ENCODE measurements at places on chromosomes 7 and 10.
A peak's percentile ranks its signal among the peaks of the same experiment; 100 is the strongest.

DNA sequence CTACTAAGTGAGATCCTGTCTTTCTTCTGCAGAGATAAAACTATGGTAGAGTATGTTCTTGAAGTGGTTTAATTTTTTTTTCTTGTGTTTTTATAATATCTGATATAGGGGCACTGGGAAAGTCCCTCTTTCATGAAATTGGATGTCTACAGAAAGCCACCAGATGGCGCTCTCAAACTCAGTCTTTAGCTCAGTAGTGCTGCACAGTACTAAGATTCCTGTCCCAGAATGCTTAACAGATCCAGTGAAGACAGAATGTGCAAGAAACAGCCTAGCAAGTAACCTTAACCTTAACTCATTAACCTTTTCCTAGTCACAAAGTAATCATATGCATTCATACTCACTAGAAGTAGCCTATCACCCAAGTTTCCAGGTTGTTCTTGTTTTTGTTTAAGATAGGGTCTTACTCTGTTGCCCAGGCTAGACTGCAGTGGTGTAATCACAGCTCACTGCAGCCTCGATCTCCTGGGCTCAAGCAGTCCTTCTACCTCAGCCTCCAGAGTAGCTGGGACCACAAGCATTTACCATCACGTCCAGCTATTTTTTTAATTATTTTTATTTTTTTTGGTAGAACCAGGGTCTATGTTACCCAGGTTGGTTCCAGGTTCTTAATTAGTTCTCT lies 56.7 kb downstream of the IDE start:
- peak; percentile 48 for DNase-seq

DNA sequence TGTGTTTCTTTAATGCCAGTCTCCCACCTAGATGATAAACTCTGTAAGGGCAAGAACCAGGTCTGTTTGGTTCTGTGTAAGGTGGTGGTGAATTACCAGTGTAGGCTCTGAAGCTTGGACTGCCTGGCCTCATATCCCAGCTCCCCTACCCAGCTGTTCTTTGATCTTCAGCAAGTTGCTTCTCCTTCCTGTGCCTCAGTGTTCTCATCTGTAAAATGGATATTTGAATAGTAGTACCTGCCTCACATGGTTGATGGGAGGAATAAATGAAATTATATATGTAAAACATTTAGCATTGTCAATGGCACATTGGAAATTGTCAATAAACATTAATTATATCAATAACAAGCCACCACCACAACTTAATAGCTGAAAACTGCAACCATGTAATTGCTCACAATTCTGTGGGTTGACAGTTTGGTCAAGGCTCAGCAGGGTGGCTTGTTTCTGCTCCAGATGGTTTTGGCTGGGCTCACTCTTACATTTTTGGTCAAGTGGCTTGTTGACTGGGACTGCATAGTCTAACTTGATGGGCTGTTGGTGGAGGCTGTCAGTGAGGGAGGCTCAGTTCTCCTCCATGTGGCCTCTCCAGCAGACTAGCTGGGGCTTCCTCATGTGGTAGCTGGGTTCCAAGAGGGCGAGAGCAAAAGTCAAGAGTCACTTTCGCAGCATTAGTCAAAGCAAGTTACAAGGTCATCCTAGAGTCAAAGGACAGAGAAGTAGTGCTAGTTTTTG lies 84.5 kb upstream of the DUSP5 start:
- no peak for DNase-seq

GRCh38 chr7:128791121-128791971 lies at the start of gene CCDC136:
CCDC136 (plus strand) TSS chr7:128791968; CDS start chr7:128792412, 444 bp downstream.
- peak; percentile 35 for DNase-seq

GRCh38 chr10:77264107-77264506 lies 373.5 kb downstream of the KCNMA1 start:
- no peak for DNase-seq

- DNase-seq, result no peak
Observed at GRCh38 chr7:134900166-134900982, 85.9 kb upstream of the AGBL3 start.

- no peak for DNase-seq
Observed at GRCh38 chr7:157527686-157528085, 190.9 kb downstream of the DNAJB6 start.

DNA sequence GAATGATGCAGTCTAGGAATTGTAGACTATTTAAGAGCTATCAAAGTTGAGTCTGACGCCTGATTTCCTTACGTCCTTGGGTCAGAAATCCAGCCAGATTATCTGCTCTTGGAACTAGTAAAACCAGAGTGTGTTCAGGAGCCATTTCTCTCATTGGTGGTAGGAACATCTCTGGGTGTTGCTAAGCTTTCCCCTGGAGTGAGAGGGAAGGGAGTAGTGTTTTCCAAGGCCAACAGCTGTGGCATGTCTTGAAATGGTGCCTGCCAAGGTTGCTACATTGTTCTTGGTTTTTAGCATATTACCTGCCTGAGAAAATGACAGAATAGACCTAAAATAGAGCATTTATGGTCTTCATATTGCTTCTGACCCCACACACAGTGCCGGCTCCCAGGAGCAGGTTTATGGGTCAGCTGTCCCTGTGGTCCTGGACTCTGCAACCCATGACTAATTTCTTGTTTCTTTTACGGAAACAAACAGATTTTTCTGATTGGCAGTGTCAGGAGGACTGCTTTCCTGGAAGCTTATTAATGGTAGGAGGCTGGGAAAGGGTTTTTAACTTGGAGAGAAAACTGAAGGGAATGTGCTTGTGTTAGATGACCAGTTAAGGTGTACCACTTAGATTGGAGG lies 17.5 kb downstream of the GBF1 start:
- DNase-seq, result no peak

GRCh38 chr7:47039904-47040303 lies 542.0 kb downstream of the TNS3 start:
- DNase-seq, result no peak

GRCh38 chr10:76547352-76547972 lies 1090.1 kb downstream of the KCNMA1 start:
- peak; percentile 3 for DNase-seq

- DNase-seq, result no peak
Observed at GRCh38 chr10:480928-481552, 208.4 kb downstream of the DIP2C start.

GRCh38 chr10:63976538-63976937 lies 455.3 kb downstream of the REEP3 start:
- peak; percentile 11 for DNase-seq

GRCh38 chr10:42783181-42783549 lies 570 bp downstream of the BMS1 start:
- no peak for DNase-seq

DNA sequence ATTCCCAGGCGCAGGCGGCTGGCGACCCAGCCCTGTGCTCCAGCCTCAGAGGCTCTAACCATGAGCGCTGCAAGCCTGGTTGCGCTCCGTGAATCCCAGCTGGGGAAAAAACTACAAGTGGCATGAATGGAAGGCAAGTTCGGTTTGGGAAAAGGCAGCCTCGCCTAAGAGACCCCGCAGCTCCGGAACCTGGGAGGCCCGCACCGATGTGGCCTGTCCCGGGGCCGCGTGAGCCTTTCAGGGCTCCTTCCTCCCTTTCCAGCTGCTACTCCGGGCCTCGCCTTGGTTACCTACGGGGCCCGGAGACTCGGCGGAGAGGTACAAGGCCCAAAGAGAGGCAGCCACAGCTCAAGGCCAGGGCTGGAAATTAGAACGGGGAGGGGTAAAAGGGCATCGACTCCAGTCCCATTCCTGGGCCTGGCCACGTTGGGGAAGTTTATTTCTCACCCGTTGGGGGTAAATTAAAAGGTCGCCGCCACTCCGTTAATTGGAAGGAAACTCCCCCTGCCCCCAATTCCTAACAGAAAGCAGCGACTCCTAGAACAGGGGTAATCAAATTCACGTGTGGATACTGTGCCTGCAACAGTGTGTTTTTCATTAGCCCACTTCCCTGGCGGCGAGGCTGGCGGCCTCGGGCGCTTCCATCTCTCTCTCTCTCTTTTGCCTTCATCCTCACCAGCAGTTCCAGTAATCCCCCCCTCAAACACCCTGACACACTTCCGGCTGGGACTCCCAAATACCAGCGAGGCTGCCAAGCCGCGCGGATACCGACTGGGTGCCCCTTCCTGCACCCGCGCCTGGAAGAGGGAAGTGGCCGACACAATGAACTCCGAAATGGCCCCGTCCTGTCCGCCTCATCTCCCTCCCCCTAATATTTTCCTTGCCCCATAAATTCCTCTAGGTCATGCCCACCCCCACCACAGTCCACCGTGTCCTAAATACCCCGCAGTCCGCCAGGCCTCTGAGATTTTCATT lies 1.5 kb upstream of the HOXA9 start:
- DNase-seq, result no peak

GRCh38 chr7:100059251-100059739 lies 9.7 kb downstream of the ZSCAN21 start:
- no peak for DNase-seq

GRCh38 chr7:41148521-41148951 lies 554.4 kb downstream of the INHBA start:
- DNase-seq, result no peak

GRCh38 chr10:122273966-122274545 lies 3.0 kb downstream of the BTBD16 start:
- DNase-seq, result no peak

GRCh38 chr10:122992031-122992585 lies 11.9 kb downstream of the PSTK start:
- no peak for DNase-seq

DNA sequence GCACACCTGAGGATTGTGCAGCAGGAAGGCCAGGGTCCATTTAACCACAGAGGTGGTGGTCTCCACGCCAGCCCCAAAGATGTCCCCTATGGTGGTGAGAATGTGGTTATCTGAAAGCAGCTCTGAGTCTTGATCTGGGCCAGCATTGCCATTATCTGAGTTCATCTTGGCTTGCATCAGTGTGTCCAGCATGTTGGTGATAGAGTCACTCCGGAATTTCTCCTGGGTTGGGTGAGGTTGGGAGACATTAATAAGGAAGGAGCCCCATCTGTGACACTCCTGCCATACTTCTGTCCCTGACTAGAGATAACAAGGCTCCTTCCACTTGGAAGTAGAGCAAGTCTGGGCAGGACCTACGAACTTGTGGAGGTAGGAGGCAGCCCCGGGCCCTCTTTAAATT lies 4.2 kb downstream of the CYP17A1 start:
- DNase-seq, result no peak

DNA sequence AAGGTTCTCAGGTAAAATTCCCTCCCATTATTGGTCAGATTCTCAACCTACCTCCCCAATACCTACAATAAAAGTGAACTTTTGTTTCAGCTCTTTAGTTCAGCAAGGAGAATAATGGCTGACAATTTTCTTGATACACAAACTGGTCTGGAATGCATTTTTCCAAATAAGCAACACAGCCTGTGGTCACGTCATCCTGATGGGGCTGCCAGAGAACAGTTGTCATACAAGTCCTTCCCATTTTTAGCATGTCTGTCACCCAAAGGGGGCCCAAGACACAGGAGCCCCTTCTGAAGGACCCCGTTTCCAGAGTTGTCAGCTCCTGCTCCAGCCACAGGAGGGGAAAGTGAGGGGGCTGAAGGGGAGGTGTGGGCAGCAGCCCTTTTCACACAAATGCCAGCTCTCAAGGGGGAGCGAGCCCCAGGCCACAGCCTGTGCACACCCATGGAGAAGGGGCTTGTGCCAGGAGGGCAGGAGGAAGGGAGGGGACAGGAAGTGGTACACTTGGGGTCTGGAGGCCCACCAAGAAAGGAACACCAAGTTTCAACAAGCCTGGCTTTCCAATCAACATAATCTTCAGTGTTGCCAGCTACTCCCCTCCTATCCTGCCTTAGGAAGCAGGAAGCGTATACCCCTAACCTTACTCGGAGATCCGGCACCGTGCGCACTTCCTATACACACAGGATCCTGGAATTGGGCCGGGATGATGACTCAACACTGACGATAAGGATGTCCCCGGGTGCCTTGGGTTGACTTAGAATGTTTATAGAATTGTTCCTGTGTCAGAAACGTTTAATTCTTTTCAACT lies 43.4 kb upstream of the PDLIM1 start:
- peak; percentile 41 for DNase-seq

DNA sequence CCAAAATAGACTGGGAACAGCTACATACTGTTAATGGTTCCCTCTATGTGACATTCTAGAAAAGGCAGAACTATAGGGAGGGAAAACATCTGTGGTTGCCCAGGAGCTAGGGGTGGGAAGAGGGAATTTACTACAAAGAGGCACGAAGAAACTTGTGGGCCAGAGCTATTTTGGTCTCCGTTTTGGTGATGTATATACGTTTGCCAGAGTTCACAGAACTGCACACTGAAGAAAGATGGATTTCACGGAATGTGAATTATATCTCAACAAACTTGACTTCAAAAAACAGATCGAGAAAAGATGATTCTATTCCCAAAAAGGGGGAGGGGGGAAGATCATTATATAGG lies 386 bp upstream of the AS3MT start:
- no peak for DNase-seq

- no peak for DNase-seq
Observed at GRCh38 chr10:61628151-61628874, 34.4 kb upstream of the CABCOCO1 start.

- DNase-seq, result no peak
Observed at GRCh38 chr10:112232670-112233069, 49.1 kb upstream of the GPAM start.

- DNase-seq, result no peak
Observed at GRCh38 chr10:104440221-104440620, 86.6 kb downstream of the CFAP58 start.

- DNase-seq, result no peak
Observed at GRCh38 chr10:103120977-103121735, 71.9 kb downstream of the NT5C2 start.

DNA sequence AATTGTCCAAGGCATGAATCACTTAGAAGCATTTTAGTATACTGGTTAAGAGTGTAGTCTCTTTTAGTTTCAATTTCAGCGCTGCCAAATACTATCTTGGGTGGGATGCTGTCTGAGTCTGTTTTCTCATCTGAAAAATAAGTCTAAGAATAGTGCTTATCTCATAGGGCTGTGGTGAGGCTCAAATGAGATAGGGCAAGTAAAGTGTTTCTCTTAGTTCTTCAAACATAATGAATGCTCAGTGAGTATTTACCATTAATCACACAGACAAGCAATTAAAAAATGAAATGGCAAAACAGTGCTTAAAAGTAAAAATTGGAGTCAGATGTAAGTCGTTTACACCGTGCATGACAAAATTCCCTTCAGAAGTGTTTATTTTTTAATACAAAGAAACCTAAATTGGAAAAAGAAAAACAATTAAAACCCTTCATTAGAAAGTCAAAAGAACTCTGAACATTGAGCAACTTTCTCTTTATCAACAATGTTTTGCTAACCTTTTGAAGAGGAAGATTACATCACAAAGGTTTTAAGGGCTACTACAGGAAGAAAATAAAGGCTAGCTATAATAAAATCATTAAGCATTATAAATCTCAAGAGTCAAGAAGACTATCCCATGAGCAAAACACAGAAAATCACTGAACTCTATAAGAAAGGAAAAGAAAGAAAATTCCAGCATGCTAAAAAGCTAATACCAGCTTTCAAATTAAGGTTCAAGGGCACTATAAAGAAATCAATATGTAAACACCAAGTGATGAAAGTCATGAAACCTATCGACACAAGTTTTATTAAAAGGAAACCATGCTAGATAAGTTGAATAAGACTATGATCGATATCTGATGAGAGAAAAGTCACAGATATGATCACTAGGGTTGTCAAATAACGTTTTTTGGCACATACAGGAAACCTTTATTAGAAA lies 45.6 kb upstream of the C1GALT1 start:
- DNase-seq, result no peak

GRCh38 chr10:129396021-129396722 lies 70.9 kb upstream of the MGMT start:
- DNase-seq, result no peak

Measured in CMK (cell line).